ENCODE measurements at places on chromosomes 16 and 17.

DNA sequence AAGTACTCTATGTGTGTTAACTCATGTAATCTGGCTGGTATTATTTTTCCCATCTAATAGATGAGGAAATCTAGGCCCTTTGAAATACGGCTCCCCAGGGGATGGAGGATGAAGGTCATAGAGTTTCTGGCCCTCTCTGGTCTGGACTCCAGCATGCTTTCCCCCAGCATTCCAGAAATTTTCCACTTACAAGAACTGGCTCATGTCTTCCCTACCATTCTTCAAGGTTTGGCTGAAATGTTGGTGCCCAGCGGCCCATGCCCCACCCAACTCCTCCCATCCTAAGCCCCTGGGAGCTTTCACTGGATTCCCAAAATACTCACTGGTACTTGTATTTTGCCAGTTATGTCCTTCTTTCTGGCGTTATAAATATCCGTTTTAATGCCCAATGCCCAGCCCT, 237.5 kb upstream of the NLRP1 start:
- H3K4me3 ChIP-seq: no peak overlapping the region
- no peak for DNase-seq
- H3K27me3 ChIP-seq: no peaks in the 10 kb centered on the region
- no peak overlapping the region for H3K27ac ChIP-seq
- H3K36me3 ChIP-seq: no peaks in the 10 kb centered on the region
- H3K4me1 ChIP-seq: no peaks in the 10 kb centered on the region

GRCh38 chr17:31369266-31369665, 22.2 kb upstream of the RAB11FIP4 start:
- H3K4me3 ChIP-seq: no peak overlapping the region
- DNase-seq: no peak
- H3K36me3 ChIP-seq: no peaks in the 10 kb centered on the region
- no peak overlapping the region for H3K27ac ChIP-seq

- H3K27ac ChIP-seq: no peak overlapping the region
- no peaks in the 10 kb centered on the region for H3K27me3 ChIP-seq
- H3K36me3 ChIP-seq: no peaks in the 10 kb centered on the region
- H3K4me1 ChIP-seq: no peaks in the 10 kb centered on the region
- no peak for DNase-seq
- no peak overlapping the region for H3K4me3 ChIP-seq
Observed at GRCh38 chr17:72699545-72699944, 392.9 kb downstream of the SLC39A11 start.

DNA sequence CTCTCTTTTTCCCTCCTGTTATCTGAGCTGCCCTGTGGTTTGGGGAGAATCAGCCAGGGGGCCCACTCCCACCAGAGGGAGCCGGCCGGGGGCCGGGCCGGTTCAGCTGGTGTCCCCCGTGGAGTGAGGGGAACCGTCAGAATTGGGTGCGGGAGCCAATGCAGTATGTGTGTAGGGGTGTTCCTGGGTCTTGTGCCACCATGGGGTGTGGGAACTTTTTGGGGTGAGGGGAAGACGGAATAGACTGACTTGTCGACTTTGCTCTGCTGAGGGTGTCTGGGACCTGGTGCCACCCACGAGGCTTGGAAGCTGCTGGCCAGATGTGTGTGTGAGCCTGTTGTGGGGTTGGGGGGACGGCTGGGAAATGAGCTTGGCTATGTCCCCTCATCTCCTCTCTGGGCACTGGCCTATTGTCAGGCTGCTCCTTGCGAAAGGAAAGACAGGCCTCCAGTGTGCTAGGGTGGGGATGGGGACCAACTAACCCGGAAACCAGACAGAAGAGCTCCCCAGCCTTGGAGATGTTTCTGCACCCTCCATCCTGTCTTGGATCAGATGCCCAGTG, 9.9 kb downstream of the RARA start:
- no peak for DNase-seq
- H3K27me3 ChIP-seq: no peaks in the 10 kb centered on the region
- peak overlapping the region; percentile 98 for H3K27ac ChIP-seq

GRCh38 chr16:27377666-27378485, 24.1 kb upstream of the IL21R start:
- no peak overlapping the region for H3K4me3 ChIP-seq
- H3K4me1 ChIP-seq: peaks cover 35% of the 10 kb centered on the region
- no peak overlapping the region for H3K27ac ChIP-seq
- H3K36me3 ChIP-seq: no peaks in the 10 kb centered on the region

DNA sequence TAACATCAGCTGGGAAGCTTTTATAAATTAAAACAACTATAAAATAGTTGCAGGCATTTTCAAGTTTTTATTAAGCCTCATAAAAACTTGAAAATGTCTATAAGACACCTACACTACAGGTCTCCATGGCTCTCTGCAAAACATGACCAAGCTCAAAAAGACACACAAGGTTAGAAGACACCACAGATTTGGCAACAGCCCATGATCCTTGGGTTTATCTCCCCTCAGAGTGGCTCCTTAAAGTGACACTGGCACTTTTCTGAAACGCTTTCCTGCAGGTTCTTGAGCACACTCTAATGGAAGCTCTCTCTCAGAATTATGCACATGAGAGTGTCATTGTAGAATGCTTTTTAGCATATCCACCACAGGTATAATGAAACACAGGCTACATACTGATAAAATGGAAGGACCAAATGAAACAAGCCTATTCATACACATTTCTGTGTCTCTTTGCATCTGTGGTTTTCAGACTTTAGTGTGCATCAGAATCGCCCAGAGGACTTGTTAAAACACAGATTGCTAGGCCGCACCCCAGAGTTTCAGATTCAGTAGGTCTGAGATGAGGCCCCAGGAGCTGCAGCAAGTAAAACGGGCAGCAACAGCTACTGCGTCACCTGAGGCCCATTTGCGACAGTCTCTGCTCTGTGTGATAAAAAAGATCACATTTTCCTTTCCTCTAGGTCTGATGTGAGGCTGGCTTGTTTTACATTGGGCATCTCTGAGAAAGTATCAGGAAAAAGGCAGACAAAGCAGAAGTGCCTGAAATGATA, 75.0 kb upstream of the WSB1 start:
- peak overlapping the region; percentile 2 for H3K4me3 ChIP-seq
- H3K4me1 ChIP-seq: peaks cover 31% of the 10 kb centered on the region
- peak; percentile 88 for DNase-seq
- H3K36me3 ChIP-seq: no peaks in the 10 kb centered on the region
- no peaks in the 10 kb centered on the region for H3K27me3 ChIP-seq
- H3K27ac ChIP-seq: peak overlapping the region; percentile 83

DNA sequence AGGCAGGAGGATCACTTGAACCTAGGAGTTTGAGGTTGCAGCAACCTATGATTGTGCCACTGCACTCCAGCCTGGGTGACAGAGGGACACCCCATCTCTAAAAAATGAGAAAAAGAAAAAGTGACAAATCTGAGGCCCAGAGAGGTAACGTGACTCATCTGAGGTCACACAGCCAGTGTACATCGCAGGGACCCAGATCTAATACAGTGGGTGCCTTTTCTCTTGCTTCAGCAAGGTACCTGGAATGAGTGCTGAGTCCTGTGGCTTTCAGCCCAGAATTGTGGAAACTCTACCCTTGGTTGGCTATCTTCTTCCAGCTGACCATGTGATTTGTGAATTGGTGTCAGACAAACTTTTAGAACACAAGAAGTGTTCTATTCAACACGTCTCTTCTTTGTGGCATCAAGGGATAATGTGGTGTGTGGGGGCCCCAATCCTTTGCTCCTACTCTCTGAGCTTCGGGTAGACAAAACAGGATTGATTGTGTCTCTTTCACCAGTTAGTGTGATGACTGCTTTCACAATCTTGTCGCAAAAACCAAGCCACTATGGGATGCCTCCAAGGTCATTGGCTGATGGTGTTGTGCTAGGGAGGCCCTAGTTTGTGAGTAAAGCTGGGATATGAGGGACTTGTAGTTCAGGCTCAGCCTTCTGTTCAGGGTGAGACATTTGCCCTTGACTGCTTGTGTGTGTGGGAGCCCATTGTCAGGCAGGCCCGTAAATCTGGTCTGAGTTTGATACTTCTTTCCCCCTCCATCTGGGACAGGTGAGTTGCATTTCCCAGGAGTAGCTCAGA, 71.0 kb downstream of the MSI2 start:
- H3K27me3 ChIP-seq: no peaks in the 10 kb centered on the region
- no peak for DNase-seq
- H3K27ac ChIP-seq: no peak overlapping the region
- H3K4me3 ChIP-seq: no peak overlapping the region

GRCh38 chr16:15650698-15651171, 690 bp downstream of the NDE1 start:
- DNase-seq: peak; percentile 82
- H3K27me3 ChIP-seq: no peaks in the 10 kb centered on the region
- peaks cover 21% of the 10 kb centered on the region for H3K4me1 ChIP-seq
- H3K4me3 ChIP-seq: peak overlapping the region; percentile 85
- no peaks in the 10 kb centered on the region for H3K36me3 ChIP-seq

GRCh38 chr17:50627036-50627781, 7.5 kb upstream of the ABCC3 start:
- peaks cover 10% of the 10 kb centered on the region for H3K4me1 ChIP-seq
- DNase-seq: no peak
- H3K4me3 ChIP-seq: no peak overlapping the region
- H3K36me3 ChIP-seq: no peaks in the 10 kb centered on the region
- peaks cover 33% of the 10 kb centered on the region for H3K27me3 ChIP-seq

GRCh38 chr17:76673729-76674128, 30.2 kb upstream of the ST6GALNAC1 start:
- peaks cover 6% of the 10 kb centered on the region for H3K4me1 ChIP-seq
- H3K4me3 ChIP-seq: no peak overlapping the region
- no peak overlapping the region for H3K27ac ChIP-seq
- no peaks in the 10 kb centered on the region for H3K36me3 ChIP-seq
- DNase-seq: no peak
- H3K27me3 ChIP-seq: no peaks in the 10 kb centered on the region

- H3K4me3 ChIP-seq: no peak overlapping the region
- no peaks in the 10 kb centered on the region for H3K4me1 ChIP-seq
- no peak overlapping the region for H3K27ac ChIP-seq
- H3K27me3 ChIP-seq: peaks cover 15% of the 10 kb centered on the region
Observed at GRCh38 chr16:359067-359763, 6.7 kb upstream of the AXIN1 start.

DNA sequence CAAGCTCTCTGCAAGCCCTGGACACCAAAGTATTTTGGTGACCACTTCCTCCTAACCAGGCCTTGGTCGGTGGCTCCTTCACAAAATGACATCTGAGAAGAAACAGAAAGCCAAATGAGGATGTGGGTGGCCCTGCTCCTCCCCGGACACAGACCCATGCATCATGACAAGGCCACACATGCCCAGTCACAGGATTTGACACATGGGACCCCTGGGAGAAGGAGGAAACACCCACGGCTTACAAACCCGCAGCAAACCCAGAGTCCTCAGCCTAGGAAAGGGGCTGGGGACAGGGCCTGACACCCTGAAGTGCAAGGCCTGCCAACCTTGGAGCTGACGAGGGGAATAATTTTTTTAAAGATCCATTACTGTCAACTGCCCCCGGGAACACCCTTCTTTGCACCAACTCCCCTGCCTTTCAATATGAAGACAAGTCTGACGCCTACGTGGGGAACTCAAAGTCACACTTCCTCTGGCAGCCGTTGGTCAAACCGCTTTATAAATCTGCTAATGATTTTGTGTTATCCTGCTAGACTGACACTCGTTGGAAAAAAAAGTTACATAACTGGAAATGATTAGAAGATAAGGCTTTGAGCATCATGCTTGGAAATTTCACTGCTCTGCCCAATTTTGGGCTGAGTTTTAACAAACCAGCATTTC, 41.3 kb downstream of the GAS7 start:
- no peaks in the 10 kb centered on the region for H3K4me1 ChIP-seq
- no peak for DNase-seq
- H3K4me3 ChIP-seq: no peak overlapping the region
- H3K27me3 ChIP-seq: no peaks in the 10 kb centered on the region
- H3K36me3 ChIP-seq: no peaks in the 10 kb centered on the region
- H3K27ac ChIP-seq: no peak overlapping the region

- no peaks in the 10 kb centered on the region for H3K27me3 ChIP-seq
- DNase-seq: no peak
- no peak within 1 kb of the TSS for H3K27ac ChIP-seq
- H3K36me3 ChIP-seq: no peaks in the 10 kb centered on the region
- H3K4me3 ChIP-seq: no peak within 1 kb of the TSS
- H3K4me1 ChIP-seq: no peaks in the 10 kb centered on the region
Observed at GRCh38 chr17:44267818-44268490, at the start of gene SLC4A1. TSS of gene SLC4A1 (minus strand) at chr17:44268135. CDS start at chr17:44262866, 5,269 bp downstream.

GRCh38 chr16:47197536-47198179, 53.9 kb upstream of the NETO2 start:
- H3K4me3 ChIP-seq: no peak overlapping the region
- no peak for DNase-seq
- no peaks in the 10 kb centered on the region for H3K27me3 ChIP-seq
- no peak overlapping the region for H3K27ac ChIP-seq
- H3K36me3 ChIP-seq: no peaks in the 10 kb centered on the region

DNA sequence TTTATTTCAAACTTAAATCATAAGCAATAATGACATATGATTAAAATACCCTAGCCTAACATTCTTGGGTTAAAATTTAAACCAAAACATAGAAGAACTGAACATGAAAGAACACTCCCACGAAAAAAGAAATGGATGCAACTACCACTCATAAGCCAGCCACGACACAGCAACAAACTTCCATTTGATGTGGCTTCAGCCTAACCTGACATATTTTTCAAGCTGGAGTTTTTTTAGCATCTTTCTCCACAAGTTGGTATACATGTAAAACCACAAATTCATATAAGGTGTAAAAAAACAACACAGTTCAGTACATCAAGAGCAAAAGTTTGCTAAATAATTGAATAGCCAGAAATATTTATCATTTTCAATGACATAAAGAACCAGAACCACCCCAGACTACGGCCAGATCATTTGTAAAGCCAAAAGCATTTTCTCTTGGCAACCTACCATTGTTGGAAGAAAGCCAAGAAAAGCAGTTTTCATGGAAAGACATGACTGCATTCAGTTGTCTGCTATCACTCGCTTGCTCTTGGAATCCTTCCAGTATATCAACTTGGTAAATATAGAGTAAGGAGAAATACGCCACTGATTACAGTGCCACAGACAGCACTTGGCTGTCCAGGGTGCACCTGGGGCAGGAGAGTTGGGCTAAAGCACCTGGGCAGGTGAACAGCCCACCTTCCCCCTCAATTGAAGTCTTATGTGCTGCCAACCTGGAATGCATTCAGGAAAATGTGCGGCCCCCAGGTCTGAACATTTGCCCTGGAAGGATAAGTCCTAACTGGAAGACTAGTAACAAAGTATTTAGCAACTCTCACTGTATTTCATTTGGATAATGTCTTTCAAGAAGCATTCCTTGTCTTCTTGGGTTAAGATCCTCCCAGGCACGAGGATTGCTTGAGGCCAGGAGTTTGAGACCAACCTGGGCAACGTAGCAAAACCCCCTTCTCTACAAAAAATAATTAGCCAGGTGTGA, 60.5 kb downstream of the CREBBP start:
- no peak for DNase-seq
- H3K27me3 ChIP-seq: no peaks in the 10 kb centered on the region
- H3K4me3 ChIP-seq: no peak overlapping the region
- H3K4me1 ChIP-seq: no peaks in the 10 kb centered on the region
- H3K27ac ChIP-seq: no peak overlapping the region

DNA sequence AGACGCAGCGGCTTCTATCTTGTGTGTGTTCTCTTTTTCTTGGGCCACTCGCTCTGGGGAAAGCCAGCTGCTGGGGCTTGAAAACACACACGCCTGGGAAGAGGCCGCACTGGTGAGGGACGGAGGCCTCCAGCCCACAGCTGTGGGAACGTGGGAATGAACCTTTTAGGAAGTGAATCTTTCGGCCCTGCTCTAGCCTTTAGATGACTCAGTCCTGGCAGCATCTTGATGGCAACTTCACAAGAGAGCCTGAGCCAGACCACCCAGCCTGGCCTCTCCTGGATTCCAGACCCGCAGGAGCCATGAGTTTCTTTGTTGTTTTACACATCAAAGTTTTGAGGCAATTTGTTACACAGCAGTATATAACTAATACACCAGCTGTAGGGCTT, 2.2 kb upstream of the PDPK1 start:
- no peak overlapping the region for H3K27ac ChIP-seq
- no peak for DNase-seq
- H3K36me3 ChIP-seq: no peaks in the 10 kb centered on the region
- no peak overlapping the region for H3K4me3 ChIP-seq
- peaks cover 11% of the 10 kb centered on the region for H3K4me1 ChIP-seq

All from MM.1S (cell line).